ENCODE measurements at places on chromosomes 5 and 9. TPM values are rescaled to one million over a fixed set of nuclear protein-coding genes. Genes with fewer than 3 reads are reported as not detected.

The HCN1 gene
- total RNA-seq, result not detected

The ARID3C gene
- 0.22 TPM for total RNA-seq

The ADAMTS12 gene
- total RNA-seq, result not detected

The SLC6A7 gene
- total RNA-seq, result not detected

The NEK6 gene
- 66.0 TPM for total RNA-seq

The BHMT gene
- total RNA-seq, result not detected

The PITX1 gene
- total RNA-seq, result not detected

The PCDHGB6 gene
- total RNA-seq, result 0.11 TPM

The TBCA gene
- total RNA-seq, result 239 TPM

The RNF180 gene
- not detected for total RNA-seq

The ARSK gene
- 4.3 TPM for total RNA-seq

The HRCT1 gene
- not detected for total RNA-seq

The FAM169A gene
- total RNA-seq, result 8.4 TPM

The SPATA31A3 gene
- total RNA-seq, result not detected

Data from CD8-positive, alpha-beta memory T cell (primary cell).